Activated CD4-positive, CD25-positive, alpha-beta regulatory T cell treated with anti-CD3 and anti-CD28 coated beads, Interleukin-2, amount 50 U/mL, for 24 hours (primary cell): ENCODE measurements at places on chromosomes 3 and 15.

GRCh38 chr3:127758013-127758412 is 64.3 kb downstream of the MGLL start:
- no peak for ATAC-seq

DNA sequence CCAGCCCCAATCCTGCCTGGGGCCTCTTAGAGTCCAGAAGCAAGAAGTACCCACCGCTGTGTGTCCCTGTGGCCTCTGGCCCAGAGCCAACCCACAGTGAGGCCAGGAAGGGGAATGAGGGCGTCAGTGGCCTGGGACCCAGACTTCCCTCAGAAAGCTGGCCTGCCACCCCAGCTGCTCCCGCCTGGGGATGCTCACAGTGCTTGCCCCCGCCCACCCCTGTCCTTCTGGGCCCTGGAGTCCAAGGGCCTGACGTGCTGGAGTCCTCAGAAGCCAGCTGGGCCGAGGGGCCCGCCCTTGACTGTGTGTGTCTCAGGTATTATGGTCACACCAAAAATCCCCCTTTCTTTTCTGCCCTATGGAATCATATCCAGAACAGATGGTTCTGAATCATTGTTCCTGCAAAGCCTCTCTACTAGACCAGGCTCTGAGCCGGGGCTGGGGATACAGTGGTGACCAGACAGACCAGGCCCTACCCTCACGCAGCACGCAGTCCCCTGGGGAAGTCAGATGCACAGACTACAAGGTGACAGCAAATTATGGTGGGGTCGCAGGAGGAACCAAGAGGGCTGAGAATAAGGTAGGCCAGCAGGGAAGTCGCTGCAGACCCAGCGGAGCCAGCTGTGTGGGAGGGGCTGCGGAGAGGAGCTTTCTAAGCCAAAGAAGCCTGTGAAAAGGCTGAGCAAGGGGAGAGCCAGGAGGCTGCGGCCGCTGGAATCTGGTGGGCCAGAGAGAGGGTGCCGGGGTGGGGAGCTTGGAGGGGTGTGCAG is 99.1 kb downstream of the VGLL4 start:
- no peak for ATAC-seq

GRCh38 chr3:37909067-37909911 is 47.6 kb downstream of the CTDSPL start:
- ATAC-seq = no peak

DNA sequence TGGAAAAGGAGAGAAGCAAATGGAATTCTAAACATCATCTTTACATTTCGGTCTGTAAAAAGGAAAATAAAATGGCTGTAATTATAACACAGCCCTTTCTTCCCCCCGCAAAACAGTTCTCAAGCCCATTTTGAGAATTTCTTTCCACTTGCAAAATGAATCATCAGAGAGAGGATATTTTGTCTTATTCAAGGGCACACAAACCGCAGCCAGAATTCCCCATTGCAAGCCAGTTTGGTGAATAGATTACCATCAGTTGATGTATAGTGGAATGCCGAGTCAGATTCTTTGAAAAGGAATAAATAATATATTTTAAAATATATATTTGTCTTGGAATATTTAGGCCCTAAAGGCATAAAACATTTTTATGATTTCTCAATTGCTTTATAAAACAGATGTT is 420.4 kb upstream of the SEMA6D start:
- no peak for ATAC-seq

- no peak for ATAC-seq
Observed at GRCh38 chr15:48674876-48675275, 29.4 kb upstream of the FBN1 start.

- ATAC-seq = no peak
Observed at GRCh38 chr15:28019594-28020309, 79.4 kb downstream of the OCA2 start.

DNA sequence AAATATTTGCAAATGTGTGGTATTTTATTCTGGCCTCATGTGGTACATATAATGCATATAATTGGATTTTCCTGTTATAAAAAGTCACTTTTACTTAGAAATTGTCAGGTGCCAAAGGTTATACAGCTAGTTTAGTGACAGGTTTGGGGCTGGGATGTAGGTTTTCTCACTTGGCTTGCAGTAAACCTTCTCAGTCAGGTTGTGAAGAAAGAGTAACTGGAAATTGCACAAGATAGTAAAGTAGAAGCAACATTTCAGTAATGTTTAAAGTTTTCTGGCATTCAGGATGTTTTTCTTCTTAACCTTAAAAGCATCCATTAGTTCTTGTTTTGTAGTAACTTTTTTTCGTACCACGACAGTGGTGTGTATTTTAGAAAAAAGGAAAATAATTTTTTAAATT is 53.9 kb downstream of the MEF2A start:
- no peak for ATAC-seq

DNA sequence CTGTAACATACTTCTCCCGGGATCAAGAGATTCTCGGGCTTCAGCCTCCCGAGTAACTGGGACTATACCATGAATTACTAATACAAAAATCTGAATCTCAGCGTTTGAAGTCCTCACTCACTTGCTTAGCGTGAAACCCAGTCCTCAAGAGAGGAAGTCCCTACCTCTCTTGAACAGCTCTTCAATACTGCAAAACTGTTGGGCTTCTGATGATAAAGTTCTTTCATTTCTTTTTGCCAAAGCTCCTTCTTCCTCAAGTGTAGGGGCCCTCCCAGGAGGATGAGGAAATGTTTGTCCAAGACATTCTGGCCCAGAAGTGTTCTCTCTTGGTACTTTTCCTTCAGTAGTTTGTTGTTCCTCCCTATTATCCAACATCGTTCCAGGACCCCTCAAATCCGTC is 48.5 kb downstream of the FMN1 start:
- no peak for ATAC-seq

GRCh38 chr3:167304077-167304476 is 76.0 kb downstream of the ZBBX start:
- ATAC-seq = no peak

- ATAC-seq = no peak
Observed at GRCh38 chr3:156098437-156099035, 21.8 kb upstream of the KCNAB1 start.

DNA sequence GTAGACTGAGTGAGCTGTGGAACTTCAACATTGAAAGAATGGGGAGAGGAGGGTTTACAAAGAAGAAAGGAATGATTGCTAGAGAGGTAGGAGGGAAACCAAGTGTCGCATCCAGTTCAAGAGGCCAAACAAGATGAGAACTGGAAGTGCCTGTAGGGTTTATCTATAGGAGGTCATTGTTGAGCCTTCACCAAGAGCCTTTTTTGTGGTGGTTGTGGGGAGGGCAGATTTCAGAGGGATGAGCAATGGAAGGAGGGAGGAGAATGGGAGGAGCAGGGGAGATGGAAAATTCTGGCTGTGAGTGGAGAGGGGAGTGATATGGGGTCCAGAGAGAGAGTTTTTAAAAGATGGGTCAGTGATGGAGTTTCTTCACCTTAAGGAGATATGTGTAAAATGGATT is 8.5 kb downstream of the PDIA5 start:
- no peak for ATAC-seq

DNA sequence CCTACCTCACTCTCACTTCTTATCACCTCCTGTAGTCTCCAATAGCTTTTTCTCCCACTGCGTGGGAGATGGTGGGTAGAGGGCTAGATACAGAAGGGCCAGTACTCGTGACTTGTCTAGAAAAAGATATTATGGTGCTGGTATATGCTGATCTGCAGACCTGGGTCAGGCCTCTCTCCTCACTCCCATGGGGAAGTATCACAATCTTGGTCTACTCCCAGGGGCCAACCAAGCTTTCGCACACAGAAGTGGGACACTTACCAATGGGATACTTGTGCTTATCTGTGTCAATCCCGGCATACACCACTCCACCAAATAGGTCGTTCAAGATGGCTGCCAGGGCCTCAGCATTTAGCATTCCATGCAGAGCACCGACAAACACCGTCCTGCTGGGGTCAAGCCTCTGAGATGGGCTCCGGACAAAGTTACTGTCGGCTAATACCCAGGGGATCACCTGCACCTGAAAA is 9.0 kb upstream of the RPS17 start:
- ATAC-seq = no peak

- no peak for ATAC-seq
Observed at GRCh38 chr3:185728630-185729336, 96.1 kb downstream of the IGF2BP2 start.

- ATAC-seq = no peak
Observed at GRCh38 chr15:59611276-59612260, at the start of gene GCNT3. Gene GCNT3 (plus strand): TSS chr15:59611783. CDS start chr15:59618239, 6,456 bp downstream.

GRCh38 chr3:52237006-52237656 is 1.8 kb downstream of the TWF2 start:
- ATAC-seq = no peak

DNA sequence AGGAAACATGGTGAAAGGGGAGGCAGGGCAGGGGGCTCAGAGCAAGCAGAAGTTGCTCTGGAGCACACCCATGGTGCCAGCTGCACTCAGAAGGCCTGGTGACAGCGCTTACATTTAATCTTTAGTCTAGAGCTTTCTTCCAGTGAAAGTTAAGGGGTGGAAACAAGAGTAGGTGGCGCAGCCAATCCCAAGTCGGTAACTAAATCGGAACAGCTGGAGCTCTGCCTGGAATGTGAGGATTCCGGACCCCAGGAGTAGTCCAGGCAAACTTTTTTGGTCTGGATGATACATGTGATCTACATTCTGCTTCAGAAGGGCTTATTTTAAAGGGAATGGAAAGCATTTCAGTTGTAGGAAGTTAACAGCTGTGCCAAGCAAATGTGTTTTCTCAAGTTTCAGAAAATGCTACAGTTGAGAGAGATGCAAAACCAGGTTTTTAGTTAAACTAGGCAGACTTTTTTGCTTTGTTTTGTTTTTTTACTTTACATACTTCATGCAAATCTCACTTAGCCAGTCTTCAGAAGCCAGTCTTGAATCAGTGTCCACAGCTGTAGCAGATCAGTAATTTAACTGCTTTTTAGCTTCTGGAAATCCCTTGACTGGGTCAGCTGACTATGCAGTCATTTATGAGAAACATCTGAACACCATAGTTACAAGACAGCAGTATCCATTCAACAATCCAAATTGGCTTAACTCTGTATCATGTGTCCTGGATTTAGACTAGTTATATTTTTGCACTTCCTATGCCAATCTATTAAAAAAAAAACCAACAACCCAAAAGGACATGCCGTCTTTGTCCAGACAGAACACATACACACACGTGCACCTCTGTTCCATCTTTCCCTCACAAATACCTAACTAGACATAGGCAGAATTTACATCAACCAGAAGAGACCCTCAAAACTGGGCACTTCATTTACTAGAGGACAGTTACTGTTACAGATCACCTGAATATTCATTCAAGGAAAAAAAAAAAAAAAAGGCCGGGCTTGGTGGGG is 33.2 kb downstream of the ZNF106 start:
- ATAC-seq = no peak

- ATAC-seq = peak; percentile 96
Observed at GRCh38 chr3:48268381-48268935, 27.6 kb downstream of the ZNF589 start.

- no peak for ATAC-seq
Observed at GRCh38 chr3:70871909-70872656, 559.6 kb upstream of the MDFIC2 start.

- ATAC-seq = no peak
Observed at GRCh38 chr15:57377478-57377847, 1.2 kb downstream of the CGNL1 start.

DNA sequence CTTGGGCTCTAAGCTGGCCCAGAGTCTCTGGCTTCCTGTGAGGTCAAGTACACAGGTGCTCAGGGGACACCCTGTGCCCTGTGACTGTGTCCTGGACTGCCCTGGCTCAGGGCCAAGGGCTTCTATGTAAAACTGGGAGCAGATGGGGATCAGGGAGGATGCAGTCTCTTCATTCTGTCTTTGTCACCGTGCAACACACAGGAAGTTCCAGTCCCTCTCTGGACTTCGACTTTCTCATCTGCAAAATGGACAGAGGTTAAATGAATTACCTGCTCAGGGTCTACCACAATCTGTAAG is 61.9 kb upstream of the TLE3 start:
- ATAC-seq = no peak

GRCh38 chr15:48182749-48183148 is 4.7 kb upstream of the MYEF2 start:
- ATAC-seq = no peak

DNA sequence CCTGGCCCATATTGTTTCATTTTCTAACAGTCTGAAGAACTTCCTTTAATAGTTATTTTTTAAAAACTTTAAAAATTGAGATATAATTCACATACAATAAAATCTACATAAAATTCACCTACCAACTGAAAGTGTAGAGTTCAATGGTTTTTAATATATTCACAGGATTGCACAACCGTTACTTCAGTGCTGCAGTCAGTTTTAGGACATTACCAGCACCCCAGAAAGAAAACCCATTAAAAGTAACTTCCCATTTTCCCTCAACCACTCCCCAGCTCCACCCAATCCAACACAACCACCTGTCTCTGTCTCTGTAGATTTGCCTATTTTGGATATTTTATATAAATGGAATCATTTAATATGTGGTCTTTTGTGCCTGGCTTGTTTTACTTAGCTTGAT is 29.6 kb downstream of the MGA start:
- ATAC-seq = no peak
